ENCODE measurements at places on chromosomes 13 and 19.

- peak; percentile 38 for DNase-seq
Observed at GRCh38 chr19:40799558-40800338, 757 bp downstream of the EGLN2 start.

GRCh38 chr19:48152551-48152950 is 17.6 kb downstream of the LIG1 start:
- peak; percentile 53 for DNase-seq

DNA sequence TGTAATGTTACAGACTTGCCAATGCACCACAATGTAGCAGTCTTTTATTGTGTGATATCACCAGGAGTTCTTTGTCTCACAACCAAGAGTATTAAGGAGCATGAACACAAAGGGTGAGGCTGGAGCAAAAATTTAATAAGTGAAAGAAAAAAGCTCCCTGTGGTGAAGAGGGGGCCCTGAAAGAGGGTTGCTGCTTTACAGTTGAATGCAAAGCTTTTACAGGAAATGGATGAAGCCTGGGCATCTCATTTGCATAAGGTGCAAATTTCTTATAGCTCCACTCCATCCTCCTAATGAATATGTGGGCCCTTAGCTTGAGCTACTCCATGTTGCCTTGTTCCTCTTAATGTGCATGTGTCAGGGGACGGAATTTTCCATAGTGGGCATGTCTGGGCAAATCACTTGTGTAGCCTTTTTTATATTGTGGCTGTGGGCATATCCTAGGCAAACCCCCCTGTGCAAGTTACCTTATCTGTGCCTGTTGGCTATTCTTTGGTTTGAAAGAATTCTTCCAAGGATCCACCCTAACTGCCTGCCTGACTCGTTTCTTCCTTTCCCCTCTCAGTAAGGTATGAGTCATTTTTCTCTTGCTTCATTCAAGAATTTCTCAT is 45.3 kb upstream of the TRPC4 start:
- peak; percentile 6 for DNase-seq

DNA sequence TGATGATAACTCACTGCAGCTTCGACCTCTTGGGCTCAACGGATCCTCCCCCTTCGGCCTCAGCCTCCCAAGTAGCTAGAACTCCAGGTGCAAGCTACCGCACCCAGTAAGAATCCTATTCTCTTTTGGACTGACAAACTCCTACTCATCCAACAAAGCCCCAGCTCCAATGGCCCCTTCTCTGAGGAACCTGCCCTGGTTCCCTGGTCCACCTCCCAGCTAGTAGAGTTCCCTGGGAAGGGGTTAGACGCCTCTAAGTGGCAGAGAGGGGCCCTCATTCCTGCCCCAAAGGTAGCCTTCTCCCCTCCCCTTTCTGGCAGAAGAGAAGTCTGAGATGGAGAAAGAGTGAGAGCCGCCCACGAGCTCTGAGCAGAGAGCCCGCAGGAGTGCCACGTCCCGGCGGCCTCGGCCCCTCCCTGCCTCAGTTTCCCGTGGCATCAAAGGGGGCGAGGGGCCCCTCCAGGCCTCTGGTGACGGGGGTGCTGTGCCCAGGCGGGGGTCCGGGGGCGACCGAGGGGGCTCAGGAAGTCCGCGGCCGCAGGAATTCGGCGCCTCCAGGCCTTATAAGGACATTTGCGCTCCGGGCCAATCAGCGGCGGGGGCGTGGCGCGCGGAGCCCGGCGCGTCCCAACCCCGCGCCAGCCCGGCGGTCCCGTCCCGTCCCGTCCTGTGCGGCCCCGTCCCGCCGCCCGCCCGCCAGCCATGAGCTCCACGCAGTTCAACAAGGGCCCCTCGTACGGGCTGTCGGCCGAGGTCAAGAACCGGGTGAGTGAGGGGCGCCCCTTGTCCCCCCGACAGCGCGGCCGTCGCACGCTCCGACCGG is at the start of gene CNN2:
Gene CNN2 (plus strand): TSS at position 649 of the 823 bp plus-strand sequence. CDS start 54 bp downstream, at position 703.
- peak; percentile 78 for DNase-seq

- DNase-seq, result no peak
Observed at GRCh38 chr13:20673715-20674114, 29.8 kb upstream of the IL17D start.

DNA sequence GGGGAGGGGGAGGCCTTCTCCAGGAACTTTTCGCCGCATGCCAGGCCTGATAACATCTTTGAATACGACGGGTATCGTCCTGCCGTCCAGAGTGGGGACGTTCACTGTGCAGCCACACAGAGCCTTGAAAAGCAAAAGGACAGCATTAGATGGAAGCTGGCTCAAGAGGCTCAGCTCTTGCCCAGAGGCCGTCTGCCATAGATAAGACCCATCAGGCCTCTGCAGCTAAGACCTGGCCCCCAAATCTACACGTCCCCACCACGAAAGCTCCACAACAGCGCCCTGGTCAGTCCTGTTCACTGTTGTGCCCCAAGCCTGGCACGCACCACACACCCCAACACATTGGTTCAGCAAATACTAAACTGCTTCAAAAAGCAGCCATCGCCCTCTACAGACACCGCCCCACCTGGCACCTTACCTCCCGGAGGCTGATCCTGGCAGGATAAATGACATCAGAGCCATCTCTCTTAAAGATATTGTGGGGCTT is 2.1 kb downstream of the DNAJB1 start:
- no peak for DNase-seq

DNA sequence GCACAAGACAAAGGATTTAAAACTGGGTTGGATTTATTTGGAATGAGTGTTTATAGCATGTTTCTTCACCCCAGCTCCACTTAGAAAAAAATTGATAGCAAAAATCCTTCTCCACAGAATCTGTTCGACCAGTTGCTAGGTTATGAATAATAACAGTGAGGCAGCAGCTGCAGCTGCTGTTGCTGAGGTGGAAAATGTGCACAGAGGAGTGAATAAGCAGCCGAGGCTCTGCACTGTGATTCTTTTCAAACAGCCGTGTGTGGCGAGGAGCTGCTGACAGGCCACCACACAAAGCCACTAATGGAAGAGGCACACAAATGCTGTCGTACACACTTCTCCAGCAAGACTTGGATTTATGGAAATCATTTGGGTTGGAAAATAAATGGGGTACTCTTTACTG is 6.4 kb upstream of the RASL11A start:
- no peak for DNase-seq

- DNase-seq, result no peak
Observed at GRCh38 chr13:94389604-94390351, 89.7 kb downstream of the DCT start.
